ENCODE measurements at places on chromosomes 5 and 9. TPM values are rescaled to one million over a fixed set of nuclear protein-coding genes. Genes with fewer than 3 reads are reported as not detected.

DNA sequence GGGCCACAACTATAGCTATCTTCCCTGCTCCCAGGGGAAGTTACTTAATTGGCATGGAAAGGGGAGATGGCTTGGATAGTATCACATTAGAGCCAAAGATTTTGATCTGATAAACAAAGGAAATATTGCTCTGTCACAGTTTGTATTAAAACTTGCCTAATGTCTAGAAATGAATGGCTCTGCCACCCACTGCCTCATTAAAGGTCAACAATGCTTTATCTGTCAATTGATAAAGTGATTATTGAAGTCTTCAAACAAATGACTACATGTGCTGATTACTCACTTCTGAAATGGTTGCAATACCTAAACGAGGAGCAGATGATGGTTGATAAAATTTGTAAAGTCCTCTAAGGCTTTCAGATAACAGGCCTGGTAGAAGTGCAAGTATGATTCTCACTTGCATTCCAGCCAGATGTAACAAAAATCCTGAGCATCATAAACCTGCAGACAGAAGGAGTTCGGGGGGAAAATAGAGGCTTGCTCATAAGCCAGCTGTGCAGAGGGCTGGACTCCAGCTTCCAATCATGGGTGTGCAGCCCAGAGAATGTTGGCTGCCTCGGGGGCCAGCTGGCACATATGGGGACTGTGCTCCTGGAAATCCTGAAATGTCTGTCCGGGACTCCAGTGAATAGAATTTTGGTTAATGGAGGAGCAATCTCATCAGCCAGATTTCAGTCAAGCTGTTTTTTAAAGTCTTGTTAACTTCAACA, 200.5 kb upstream of the SLC27A6 start:
- no peak for DNase-seq

Gene MLANA
- total RNA-seq, result not detected

GRCh38 chr5:145548097-145548496, 287.0 kb downstream of the PRELID2 start:
- DNase-seq, result no peak

- peak; percentile 83 for DNase-seq
Observed at GRCh38 chr5:149035372-149035790, 27.5 kb downstream of the SH3TC2 start.

Gene DNAI1
- total RNA-seq, result not detected

DNA sequence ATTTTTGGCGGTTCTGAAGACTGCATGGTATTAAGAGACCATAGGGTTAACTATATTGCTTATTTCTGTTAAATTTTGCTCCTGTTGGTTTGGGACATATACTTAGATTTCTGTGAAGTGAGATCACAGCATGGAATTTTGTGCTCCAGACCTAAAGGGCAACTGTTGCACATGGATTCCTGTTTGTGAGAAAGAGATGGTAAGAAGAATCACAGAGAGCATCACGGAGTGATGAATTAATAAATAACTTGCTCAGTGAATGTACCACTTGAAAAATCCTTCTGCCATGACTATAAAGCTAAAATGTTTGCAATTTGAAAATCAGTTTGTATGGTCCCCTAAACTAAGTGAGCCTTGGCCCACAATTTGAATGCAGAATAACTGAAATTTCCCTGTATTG, 4.5 kb downstream of the PSAT1 start:
- DNase-seq, result no peak

Gene PCDHGA10
- 1.2 TPM for total RNA-seq

Gene CYLC2
- total RNA-seq, result not detected

GRCh38 chr5:143066556-143067281, 296.5 kb downstream of the ARHGAP26 start:
- no peak for DNase-seq

DNA sequence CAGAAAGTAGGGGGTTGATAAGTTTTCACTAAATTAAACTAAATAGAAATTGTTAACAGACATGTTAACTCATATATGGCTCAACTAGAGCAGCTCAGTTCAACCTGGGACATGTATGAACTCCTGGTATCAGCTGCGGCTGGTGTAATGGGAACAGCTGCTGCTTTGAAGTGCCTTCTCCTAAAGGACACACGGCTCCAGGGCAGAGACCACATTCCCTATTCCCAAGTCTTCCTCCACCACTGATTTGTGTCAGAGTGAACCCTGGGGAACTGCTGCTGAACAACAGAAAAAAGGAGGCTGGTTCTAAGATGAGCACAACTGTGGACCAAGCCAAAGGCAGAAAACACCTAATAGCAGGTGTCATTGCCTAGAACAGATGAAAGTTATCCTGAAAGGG, 71.1 kb downstream of the MAPKAP1 start:
- no peak for DNase-seq

DNA sequence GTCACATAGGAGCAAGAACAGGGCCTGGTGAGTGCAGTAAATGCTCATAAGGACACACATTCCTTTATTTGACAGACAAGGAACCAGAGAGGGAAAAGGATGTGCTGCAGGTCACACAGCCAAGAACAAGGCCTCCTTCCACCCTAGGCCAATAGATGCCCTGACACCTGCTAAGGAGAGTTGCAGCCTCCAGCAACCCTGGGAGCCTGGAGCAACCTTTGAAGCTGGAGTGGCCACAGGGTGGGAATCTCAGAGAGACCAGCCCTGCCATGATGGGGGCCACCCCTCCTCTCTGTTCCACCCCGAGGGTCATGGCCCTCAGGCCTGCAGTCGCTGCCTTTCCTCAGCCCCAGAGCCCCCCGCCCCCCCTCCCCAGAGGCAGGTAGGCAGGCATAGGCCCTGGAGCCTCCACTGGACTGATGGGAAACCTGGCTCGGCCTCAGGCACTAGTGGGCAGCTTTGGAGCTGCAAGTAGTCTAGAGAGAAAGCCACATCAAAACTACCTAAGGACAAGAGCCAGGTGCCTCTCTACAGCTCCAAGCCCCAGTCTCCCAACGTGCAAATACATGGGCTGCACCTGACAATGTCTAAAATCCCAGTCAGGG, 116.1 kb upstream of the SPOCK1 start:
- peak; percentile 35 for DNase-seq

DNA sequence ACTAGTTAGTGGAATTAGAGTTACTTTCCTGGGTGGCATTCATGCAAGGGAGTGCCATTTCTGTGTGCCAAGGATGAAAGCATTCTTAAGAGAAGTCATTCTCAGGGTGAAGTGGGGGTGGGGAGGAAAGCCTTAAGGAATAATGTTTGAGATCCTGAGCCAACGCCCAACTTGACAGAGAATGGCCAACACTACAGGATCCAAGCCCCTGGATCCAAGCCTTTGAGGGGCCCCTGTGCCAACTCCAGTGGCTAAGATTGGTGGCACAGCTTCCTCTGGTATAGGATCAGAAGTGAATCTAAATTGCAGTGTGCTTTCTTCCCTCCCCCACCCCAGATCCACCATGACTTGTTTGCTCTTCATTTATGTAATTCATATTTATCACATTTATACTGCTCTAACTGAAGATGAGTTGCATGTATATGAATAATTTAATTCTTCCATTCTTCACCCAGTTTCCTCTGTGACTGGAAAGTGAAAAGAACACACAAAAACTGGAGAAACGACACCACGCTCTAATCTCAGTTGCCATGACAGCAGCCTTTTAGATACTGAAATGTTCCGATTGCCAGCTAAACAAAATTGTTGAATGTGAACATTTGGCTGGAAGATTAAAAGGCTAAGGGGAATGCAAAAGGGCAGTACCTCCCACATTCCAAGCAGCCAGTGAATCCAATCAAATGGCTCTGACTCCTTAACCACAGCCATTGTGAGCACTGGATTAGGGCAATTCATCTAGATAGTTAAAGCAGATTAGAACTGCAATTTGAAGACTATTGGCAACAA, 4.5 kb downstream of the ZNF608 start:
- peak; percentile 86 for DNase-seq

GRCh38 chr9:135526089-135526729, 5.0 kb downstream of the LCN1 start:
- DNase-seq, result peak; percentile 39

DNA sequence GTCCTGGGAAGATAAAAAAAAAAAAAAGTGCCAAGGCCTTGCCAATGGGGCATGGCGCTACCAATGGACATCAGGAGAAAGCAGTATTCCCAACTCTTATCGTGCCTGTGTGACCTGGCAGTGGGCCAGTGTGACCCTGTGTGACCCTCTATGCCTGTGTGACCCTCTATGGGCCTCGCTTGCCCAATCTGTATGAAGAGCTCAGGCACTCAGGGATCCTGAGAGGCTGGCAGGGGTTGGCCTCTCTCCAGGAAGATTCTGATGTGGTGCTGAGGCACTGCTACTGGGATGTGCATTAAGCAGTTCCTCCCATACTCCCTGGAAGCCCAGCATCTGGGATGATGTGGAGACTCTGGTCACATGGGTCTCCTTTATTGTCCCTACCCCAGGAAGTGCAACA, 179.2 kb downstream of the MACROH2A1 start:
- DNase-seq, result no peak

DNA sequence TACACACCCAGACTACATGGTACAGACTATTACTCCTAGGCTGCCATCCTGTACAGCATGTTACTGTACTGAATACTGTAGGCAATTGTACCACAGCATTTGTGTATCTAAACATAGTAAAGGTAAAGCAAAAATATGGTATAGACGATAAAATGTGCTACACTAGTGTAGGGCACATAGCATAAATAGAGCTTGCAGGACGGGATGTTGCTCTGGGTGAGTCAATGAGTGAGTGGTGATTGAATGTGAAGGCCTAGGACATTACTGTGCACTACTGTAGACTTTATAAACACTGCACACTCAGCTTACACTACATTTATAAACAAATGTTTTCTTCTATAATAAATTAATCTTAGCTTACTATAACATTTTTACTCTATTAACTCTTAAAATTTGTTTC, 25.6 kb downstream of the ANKRD55 start:
- peak; percentile 15 for DNase-seq

Gene DRD1
- total RNA-seq, result 10.0 TPM

GRCh38 chr5:127353796-127354195, 63.2 kb downstream of the MEGF10 start:
- no peak for DNase-seq

Gene PIP5KL1
- 18.4 TPM for total RNA-seq

- peak; percentile 64 for DNase-seq
Observed at GRCh38 chr5:167720676-167721260, 570.7 kb upstream of the WWC1 start.

Gene MSANTD3
- 79.4 TPM for total RNA-seq

GRCh38 chr5:181153814-181154213, 6.4 kb downstream of the OR2V2 start:
- no peak for DNase-seq

- DNase-seq, result no peak
Observed at GRCh38 chr9:136599811-136600660, 54.2 kb upstream of the NOTCH1 start.

Gene PDCD1LG2
- total RNA-seq, result 8.8 TPM

Gene FAM169A
- 16.5 TPM for total RNA-seq

Gene PCDHB10
- 3.3 TPM for total RNA-seq

Gene NTNG2
- not detected for total RNA-seq

DNA sequence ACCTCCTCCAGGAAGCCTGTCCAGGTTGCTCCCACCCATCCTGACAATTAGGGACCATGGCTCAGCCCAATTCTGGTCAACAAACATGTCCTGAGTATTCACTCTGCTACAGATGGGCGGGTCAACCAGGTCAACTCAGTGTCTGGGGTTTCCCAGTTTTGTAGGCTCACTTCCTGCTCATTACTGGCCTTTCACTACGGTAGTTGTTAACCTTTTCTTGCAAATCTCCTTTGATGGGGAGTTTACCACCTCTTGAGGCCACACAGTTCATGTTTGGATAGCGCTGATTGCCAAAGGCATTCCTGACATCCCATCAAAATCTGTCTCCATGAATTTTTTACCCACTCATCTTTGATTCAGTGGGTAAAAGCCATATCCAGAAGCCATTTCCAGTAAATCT, 13.8 kb downstream of the TMEM8B start:
- DNase-seq, result no peak

- DNase-seq, result no peak
Observed at GRCh38 chr5:96197347-96197746, 235.7 kb upstream of the ELL2 start.

DNA sequence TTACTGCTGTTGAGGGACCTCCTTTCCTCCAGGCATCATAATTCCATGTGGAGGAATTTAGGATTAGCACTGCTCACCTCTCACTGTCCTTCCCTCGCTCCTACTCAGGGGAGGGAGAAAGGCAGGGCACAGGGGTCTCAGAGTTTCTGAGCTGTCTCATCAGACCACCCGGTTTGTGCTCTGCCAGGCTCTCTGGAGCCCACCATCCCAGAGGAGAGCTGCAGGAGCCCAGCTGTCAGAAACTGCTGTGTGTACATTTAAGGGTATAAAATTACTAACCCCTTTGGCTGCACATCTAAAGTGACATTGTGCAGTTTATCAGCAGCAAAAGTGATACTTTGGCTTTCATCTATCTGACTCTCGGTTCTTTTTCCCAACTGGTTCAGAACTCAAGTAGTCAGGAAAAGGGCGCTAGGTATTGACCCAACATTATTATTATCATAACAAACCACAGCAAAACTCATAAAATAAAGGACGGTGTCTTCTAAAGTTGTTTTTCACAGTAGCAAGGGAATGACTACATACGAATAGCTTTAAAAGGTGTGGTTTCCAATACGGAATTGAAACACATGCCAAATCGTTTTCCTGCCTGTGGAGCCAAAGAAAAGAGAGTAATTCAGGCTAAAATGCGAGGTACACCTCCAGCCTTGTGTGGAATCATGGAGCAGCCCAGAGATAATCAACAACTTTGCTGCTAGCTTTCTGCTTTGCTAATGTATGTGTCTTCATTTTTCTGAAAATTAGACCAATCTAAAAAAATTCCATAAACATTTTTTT, 348.1 kb downstream of the TMEM167A start:
- DNase-seq, result no peak

GRCh38 chr9:124770359-124771020, 621 bp downstream of the NR6A1 start:
- DNase-seq, result no peak

Gene TBC1D2
- total RNA-seq, result 4.4 TPM

Gene HNRNPH1
- 639 TPM for total RNA-seq

DNA sequence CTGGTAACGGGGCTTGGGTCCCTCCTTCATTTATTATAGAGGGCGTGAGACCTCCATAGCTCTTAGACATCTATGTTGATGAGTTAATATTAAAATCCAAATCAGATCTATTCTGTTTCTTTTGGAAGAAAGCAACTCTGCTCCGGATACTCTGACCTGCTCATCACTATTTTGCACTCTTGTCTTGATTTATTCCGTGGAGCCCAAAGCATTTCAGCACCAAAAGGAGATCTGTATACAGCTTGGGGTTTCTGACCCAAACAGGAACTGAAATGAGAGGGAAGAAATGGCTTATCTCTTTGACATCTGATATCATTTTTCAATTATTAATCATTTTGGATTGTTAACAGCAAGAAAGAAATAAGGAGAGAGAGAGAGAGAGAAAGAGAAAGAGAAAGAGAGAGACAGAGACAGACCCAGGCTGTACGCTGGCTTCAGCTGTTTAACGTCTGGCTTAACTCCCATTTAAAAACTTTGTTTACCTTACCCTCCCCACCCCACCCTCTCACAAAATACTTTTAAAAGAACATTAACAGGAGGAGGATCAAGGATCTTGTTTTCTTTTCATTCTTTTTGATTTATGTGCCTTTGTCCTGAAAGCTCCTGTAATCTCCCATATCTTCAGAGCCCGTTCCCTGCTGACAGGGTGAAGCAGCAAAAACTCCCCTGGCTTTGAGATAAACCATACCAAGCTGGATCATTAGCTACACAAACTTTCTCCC, 231.4 kb upstream of the TUT7 start:
- no peak for DNase-seq

- DNase-seq, result no peak
Observed at GRCh38 chr5:119402081-119402480, 46.3 kb downstream of the TNFAIP8 start.

GRCh38 chr5:36481454-36482120, 124.8 kb upstream of the SLC1A3 start:
- no peak for DNase-seq
